Pons (tissue), 1 donor: ENCODE measurements at places on chromosomes 2 and 18.
A peak's percentile ranks its signal among the peaks of the same experiment; 100 is the strongest.

DNA sequence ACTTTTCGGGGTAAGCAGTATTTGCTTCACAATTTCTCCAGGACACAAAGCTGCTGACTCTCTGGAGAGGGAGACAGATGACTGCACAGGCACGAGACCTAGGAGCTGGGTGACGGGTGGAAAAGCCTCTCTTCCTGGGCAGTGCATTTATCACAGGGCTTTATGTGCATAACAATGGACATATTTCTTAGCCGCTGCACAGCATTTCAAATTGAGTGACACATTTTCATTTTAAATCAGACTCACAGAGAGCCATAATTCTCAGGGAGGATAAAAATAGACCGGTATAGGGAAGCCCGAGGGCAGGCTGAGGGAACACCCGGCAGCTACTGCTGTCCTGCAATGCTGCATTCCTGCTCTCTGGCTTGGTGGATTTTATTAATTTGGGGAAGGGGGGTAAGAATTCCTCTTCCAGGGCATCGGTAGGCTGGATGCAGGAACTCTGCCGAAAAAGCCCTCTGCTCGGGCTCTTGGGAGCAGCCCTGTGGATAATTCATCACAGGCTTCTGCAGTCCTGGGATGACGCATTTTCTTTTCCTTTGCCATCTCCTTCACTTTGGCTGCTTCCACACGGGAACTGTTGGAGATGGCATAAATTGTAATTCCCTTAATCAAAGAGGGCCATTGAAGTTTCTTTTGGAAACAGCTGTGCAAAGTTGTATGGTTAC is 108.1 kb upstream of the ACAA2 start:
- DNase-seq, result peak; percentile 17

DNA sequence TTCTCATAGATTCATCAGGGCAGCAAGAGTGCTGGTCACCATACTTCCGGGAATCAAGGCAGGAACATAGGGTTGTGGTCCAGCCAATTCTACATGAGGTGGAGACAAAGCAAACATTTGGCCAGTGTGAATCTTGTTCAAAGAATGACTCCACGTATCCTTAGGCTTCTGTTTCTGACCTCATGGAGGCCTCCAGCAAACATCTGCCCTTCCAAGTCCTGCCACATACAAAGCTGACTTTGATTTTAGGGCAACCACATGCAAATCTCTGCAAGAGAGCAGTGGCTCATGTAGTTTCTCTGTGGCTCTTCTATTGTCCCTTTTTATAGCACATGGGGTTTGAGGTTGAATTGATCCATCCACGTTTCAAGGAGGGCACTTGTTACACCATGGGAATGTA is 132.1 kb upstream of the MMADHC start:
- DNase-seq, result no peak

DNA sequence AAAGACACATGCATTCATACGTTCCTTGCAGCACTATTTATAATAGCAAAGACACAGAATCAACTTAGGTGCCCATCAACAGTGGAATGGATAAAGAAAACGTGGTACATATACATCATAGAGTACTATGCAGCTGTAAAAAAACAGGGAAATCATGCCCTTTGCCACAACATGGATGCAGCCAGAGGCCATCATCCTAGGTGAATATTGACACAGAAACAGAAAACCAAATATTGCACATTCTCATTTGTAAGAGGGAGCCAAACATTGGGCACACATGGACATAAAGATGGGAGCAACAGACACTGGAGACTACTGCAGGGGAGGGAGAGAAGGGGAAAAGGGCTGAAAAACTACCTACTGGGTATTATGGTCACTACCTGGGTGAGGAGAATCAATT is 73.5 kb downstream of the SESTD1 start:
- no peak for DNase-seq

GRCh38 chr2:160324161-160324800 is 124.2 kb upstream of the ITGB6 start:
- DNase-seq, result no peak

DNA sequence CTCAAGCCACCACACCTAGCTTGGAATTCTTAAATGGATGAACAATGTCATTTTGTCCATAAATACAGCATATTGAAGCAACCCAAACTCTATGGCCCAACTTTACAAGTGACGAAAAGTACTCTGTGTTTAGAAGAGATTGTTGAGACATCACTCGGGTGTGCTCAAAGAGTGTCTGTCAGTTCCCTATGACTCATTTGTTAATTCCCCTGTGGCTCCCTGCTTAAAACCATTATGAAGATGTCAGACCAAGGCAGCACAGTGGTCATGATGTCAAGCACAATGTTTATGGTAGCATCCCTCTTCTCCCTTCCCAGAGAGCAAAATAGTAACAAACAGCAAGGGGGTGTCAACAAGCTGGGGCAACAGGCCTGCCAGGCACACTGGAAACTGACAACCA is 3.0 kb downstream of the LYG1 start:
- no peak for DNase-seq

DNA sequence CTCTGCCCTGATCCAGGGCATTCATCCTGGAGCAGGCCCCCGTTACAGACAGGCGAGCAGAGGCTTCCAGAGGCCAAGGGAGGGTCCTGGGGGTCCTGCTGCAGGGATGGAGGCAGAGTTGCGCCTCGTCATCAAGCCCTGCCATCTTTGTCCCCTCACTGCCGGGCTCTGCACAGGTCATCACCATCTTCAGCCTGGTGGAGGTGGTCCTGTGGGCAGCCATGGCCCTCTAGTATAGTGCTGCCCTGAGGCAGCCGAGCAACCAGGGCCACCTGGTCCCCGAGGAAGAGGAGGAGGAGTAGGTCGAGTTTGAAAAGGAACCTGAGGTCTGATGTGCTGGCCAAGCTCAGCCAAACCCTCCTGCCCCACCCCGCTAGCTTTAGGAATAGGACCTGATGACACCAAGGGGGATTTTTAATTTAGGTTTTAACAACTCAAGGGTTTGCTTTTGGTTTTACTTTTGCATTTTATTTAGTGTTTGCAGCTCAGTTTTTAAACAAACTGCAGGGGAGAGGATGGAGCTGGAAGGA is 8.8 kb upstream of the ALPI start:
- DNase-seq, result no peak

DNA sequence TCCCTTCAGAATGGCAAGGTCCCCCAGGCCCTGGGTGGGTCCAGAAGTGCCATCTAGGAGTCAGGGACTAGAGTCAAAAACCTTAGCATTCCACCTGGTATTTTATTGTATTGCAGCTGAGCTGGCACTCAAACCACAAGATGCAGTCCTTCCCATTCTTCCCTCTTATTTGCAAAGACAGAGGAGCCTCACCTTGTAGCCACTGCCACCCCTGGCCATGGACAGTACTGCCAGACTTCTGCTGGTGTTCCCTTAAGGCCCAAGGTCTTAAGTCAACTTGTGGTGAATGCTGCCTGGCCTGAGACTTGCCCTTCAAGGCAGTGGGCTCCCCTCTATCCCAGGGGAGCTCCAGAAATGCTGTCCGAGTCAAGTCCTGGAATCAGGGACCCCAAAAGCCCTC is 6.9 kb downstream of the UGT1A10 start:
- DNase-seq, result no peak

- no peak for DNase-seq
Measured at GRCh38 chr2:123648956-123649355, 376.1 kb upstream of the CNTNAP5 start.

DNA sequence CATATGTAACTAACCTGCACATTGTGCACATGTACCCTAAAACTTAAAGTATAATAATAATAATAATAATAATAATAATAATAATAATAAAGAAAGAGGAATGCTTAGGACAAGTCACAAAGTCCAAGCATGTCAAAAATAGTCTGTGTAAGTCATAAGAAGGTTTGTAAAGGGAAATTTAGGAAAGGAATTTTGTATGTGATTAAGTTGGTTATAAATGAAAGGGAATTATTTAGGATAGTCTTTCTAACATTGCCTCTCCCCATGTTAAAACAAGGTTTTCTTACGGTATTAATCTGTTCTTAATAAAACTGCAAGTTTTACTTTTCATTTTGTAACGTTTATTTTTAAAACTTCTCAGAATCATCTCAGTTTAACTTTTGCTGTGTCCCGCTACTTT is 62.8 kb downstream of the SESTD1 start:
- DNase-seq, result no peak

- no peak for DNase-seq
Measured at GRCh38 chr2:113966171-113966570, 76.3 kb downstream of the ACTR3 start.

- DNase-seq, result peak; percentile 15
Measured at GRCh38 chr2:58925676-58926081, 684.6 kb upstream of the FANCL start.

GRCh38 chr18:57635003-57635822 is 13.6 kb upstream of the NARS1 start:
- no peak for DNase-seq

- no peak for DNase-seq
Measured at GRCh38 chr2:236706803-236707202, 137.2 kb downstream of the ACKR3 start.

- no peak for DNase-seq
Measured at GRCh38 chr2:188280811-188281222, 10.9 kb upstream of the GULP1 start.

DNA sequence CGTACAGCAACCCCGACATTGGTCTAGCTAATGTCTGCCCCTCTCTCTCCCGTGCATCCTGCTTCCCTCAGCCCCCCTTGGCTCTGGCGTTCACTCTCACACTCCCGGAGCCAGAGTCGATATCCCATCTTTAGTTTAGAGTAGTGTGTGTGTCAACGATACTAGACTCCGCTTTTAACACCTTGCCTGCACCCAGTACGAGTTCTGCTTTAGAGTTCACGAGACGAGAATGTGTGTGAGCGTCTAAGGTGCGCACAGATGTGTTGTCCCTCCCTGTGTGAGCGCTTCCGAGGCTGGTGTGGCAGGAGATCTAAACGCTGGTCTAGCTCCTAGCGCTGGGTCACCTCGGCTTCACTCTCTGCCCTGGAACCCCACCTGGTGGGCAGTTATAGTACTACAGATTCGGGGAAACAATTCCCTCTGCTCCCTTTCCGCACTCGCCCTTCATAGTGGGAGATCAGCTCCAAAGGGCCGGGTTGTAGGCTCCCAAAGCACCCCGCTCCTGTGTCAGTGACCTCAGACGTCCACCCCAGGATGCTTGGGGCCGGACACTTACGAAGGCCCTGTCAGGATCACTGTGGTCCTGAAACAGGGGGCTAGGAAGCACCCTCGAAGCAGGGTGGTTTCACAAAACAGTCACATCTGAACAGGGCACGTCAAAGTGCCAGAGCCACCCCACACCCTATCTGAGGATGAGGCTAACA is 2.6 kb upstream of the CYP26B1 start:
- DNase-seq, result peak; percentile 84

GRCh38 chr2:226837787-226838603 is 2.1 kb downstream of the RHBDD1 start:
- no peak for DNase-seq
